Omental fat pad (tissue), 4 donors: ENCODE measurements at places on chromosomes 1 and 21. TPM values are rescaled to one million over a fixed set of nuclear protein-coding genes. Genes with fewer than 3 reads are reported as not detected.

- no peak for DNase-seq
Measured at GRCh38 chr1:208423526-208423925, 179.3 kb upstream of the PLXNA2 start.

DNA sequence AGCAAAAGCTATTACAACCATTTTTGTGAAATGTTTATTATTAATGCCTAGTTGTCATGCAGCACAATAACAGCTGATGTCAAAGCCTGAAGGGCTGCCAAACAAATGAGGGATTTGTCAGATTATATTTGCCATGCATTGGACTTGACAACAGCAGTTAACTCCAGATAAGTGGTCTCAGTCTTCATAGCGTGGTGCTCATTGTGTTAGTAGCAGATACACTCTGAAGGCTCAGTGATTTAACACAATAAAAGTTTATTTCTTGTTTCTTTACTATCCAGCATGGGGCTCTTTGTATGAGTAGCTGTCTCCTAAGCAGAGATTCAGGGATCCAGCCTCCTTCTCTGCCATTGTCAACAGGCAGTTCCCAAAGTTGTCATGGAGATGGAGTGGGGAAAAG is 76.0 kb upstream of the PTGFRN start:
- no peak for DNase-seq

SELE gene
- 4.3 TPM for total RNA-seq

DNA sequence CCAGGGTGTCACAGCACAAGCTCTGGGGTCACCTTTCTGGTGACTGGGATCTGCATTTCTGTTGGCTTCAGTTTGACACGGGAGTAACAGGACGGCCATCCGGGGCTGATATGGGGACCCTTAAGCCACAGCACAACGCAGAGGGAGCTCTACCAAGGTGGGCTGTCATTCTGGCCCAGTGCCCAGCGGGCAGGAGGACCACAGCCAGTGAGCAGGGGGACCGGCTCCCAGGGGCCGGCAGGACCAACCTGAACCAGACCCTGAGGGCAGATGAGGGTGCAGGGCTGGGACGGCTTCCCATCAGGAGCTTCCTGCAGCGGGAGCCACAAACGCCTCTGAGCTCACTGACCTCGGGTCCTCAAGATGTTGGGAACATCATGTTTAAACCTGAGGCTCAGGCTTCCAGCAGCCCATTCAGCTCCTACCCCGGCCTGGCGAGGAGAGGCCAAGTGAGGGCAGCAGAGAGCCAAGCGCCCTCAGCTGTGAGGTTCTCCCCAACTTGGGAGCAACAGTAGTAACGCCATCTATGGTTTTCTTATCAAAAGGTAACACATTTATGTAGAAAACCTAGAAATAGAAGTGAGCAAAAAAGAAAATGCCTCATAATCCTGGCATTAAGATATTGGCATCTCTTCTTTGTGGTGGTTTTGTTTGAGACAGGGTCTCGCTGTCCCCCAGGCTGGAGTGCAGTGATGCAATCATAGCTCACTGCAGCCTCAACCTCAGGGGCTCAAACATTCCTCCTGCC is 26.8 kb downstream of the TMEM201 start:
- DNase-seq, result no peak

TRAF5 gene
- total RNA-seq, result 21.1 TPM

GRCh38 chr1:41368366-41368765 is 7.1 kb downstream of the FOXO6 start:
- no peak for DNase-seq

C4BPB gene
- 3.2 TPM for total RNA-seq

CDC42BPA gene
- total RNA-seq, result 38.3 TPM

PLA2G2A gene
- 672 TPM for total RNA-seq

HMGCS2 gene
- total RNA-seq, result 4.3 TPM

GUCA2A gene
- not detected for total RNA-seq

AVPR1B gene
- total RNA-seq, result not detected

- no peak for DNase-seq
Measured at GRCh38 chr1:89943846-89944781, 50.8 kb upstream of the ZNF326 start.

GRCh38 chr21:36510911-36511310 is 31.0 kb upstream of the CLDN14 start:
- DNase-seq, result no peak

DNA sequence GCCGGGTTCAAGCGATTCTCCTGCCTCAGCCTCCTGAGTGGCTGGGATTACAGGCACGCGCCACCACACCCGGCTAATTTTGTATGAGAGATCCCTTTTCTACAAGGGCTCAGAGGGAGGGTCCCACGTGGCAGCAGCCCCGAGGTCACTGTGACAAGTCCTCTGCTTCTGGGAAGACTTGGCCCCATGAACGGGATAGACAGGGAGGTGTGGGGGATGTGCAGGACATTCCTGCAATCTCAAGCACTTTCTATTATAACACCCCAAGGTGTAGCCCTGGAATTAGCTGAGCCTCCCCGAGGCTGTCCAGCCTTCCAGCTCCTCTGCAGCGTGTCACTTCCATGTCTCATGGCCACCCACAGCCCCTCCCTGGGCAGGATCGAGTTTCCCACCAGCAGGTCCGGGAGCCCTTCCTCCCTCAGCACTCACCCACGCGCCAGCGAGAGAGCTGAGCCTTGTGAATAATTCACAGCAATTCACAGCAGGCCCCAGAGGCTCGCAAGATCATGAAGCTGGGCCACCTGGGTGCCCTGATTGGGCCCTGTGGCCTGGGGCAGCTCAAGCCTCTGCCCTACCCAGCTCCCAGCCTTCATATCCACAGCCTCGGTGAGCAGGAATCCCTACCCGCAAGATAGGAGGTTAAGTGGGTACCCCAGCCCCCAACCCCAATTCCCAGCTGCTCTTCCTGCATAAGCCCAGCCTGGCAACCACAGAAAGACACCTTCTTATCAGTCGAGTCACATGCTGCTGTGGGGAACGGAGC is 22.8 kb upstream of the RNU1-4 start:
- DNase-seq, result no peak

- no peak for DNase-seq
Measured at GRCh38 chr1:111201275-111202090, 1.0 kb upstream of the DENND2D start.

GRCh38 chr1:218498056-218498938 is 153.2 kb downstream of the TGFB2 start:
- DNase-seq, result no peak

SPRR2E gene
- not detected for total RNA-seq

GRCh38 chr1:228207851-228208821 is at the start of gene OBSCN:
Gene OBSCN, plus strand, starts transcription at chr1:228208044. Its CDS starts 3,740 bp downstream, at chr1:228211784.
- no peak for DNase-seq

DNA sequence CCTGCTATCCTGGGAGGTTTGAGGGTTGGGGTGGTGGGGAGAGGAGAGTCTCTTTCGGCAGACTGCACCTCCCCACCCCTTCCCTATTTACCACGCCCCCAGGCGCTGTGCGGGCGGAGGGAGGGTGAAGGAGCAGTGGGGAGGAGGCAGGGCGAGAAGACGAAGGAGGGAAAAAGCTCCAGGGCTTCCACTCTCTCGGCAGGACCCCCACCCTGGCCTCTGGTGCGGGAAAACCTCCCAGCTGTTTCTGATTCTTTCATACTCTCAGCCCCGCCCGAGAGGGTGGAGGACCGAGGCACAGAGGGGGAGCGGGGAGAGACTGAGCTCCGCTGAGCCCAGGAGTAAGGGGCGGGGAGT is 866 bp upstream of the WNT2B start:
- no peak for DNase-seq

DNA sequence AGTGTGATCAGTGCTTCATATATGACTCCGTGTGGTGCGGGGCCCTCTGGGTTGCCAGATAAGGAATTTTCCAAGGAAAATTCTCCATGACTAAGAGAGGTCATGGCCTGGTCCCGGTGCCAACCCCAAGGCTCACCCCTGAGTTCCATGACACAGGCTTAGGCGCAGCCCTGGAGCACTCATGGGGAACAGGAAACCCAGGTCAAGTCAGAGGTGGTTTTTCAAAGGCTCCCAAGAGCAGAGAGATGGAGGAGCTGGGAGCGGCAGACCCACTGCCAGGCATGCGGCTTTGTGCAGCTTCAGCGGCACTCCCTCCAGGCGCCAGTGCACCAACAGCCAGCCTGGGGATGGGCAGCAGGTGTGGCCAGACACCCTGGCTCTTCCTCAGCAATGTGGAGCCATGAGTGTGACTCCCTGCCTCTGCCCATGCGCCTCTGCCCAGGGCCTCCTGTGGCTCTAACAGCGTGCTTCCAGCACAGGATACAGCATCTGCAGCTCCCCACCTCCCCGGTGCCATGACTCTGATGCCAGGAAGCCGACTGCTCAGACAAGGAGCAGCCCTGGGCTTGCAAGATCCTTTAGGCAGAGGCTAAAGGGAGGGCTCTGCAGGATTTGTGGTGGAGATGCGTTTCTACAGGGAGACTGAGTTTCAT is 47.3 kb downstream of the GPR161 start:
- DNase-seq, result no peak
